ENCODE measurements at places on chromosomes 2 and 18.

- DNase-seq: no peak
Measured at GRCh38 chr2:132478461-132479105, 62.0 kb downstream of the GPR39 start.

DNA sequence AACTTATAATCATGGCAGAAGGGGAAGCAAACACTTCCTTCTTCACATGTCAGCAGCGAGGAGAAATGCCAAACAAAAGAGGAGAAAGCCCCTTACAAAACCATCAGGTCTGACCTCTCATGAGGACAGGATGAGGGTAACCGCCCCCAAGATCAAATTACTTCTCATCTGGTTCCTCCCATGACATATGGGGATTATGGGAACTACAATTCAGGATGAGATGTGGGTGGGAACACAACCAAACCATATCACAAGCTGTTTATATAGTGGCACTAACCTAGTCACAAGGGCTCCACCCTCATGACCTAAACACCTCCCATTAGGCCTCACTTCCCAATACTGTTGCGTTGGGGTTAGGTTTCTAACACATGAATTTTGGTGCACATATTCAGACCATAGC lies 110.0 kb downstream of the OSBPL6 start:
- DNase-seq: no peak

- no peak for DNase-seq
Measured at GRCh38 chr2:19988600-19988999, 1.3 kb downstream of the WDR35 start.

DNA sequence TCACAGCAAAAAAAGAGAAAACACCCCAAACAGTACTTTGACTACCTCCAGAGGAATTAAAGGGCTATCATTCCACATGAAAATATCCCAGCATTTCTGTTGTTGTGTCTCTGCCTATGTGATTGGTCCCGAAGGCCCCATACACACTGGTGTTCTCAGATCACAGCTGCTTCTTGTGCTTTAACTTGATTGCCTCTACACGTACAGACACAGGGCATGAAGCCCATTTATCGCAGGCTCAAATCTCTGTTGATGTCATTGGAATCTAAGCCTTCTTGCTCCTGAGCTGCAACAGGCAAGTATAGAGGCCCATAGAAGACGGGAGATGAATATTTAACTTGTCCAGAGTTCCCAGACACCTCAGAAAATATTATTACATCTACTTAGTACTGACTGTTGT lies 405.2 kb downstream of the NCKAP5 start:
- DNase-seq: no peak

DNA sequence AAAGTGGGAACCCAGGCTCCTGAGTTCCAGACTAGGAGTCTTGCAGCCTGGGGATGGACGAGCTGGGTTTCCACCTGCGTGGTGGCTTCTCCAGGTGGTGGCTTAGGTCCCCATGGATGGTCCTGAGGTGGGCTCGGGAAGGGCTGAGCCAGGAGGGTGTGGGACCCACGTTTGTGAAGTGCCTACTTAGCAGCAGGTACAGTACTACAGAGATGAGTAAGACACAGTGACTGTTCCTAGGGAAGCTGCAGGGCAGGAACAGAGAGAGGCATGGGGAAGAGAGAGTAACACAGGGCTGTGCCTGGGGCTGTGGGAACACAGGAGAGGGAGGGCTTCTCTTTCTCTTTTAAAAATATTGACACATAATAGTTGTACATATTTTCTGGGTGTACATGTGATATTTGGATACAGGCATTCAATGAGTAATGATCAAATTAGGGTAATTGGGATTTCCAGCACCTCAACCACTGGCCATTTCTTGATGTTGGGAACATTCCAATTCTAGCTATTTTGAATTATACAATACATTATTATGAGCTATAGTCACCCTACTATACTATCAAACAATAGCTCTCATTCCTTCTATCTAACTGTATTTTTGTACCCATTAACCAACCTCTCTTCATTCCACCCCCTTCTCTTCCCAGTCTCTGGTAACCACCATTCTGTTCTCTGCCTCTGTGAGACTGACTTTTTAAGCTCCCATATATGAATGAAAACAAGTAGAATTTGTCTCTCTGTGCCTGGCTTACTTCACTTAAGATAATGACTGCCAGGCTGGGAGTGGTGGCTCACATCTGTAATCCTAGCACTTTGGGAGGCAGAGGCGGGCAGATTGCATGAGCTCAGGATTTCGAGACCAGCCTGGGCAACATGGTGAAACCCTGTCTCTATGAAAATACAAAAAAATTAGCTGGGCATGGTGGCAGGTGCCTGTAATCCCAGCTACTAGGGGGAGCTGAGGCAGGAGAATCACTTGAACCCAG lies 15.0 kb downstream of the TOGARAM2 start:
- no peak for DNase-seq

DNA sequence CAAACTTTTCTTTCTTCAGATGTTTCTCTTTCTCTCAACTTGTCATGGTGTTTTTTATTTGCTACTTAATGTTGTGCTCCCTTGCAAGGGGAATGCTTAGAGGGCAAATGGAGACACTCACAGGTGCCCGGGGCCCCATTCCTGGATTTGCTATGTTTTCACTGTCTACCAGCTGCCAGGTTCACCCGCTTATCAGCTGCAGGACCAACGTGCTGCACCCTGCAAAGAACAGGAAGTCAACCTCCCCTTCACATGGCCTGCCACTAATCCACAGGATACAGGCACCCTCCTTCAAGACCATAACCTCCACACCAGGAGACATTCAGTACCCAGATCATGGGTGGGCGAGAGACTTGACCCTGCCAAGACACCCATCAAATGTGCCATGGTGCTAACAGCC lies 237.6 kb upstream of the STON1 start:
- no peak for DNase-seq

DNA sequence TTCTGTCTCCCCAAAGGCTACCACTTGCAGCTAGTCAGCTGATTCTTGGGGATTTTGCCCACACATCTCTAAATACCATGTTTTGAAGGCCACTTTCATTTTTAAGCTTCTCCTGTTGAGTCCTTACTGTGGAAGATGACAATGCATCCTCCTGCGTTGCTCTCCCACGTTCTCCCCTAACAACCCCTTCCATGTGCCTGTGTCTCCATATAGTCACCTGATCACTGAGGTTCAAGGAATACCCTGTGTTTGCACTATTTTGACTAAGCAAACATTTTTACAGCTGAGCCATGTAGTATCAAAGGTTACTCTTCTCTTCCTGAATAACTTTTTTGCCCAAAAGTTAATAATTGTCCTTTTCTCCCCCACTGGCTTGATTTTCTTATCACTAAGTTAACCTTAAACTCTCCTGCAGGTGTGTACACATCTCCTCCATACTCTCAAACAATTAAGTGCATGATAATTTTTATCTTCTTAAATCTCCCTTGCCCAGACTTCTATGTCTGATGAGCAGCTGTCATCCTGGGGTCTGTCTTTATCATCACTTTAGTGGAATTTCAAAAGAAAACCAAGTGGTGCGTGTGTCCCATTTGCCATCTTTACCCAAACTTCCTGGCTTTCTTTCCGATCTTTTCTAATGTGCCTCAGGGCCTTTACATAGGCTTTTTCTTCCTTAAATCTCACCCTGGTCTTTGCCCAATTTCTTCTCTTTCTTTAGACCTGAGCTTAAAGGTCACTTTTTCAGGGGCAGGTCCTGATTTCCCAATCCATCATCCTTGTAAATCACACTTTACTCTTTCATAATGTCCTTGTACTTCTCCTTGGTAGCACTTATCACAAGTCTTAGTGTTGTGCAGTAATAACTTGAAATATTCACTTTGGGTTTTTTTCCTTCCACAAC lies 85.2 kb upstream of the SPATS2L start:
- DNase-seq: no peak

DNA sequence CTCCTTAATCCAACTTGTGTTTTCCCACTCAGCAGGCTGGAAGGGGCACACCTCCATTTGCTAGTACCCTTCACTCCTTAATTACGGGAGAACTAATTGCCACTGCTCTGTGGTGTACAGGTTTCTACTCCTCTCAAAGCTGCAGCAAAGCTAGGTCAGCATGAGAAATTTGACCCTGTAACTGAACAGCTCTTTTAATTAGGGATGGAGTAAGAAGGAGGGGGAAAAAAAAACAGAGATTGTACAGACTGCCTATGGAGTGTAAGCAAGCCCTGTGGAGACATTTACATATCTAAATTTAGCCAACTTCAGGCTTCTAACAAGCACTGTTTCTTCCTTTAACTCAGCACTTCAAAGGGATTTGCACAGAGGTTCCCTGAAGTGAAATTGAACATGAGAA lies 629.7 kb upstream of the SETBP1 start:
- DNase-seq: no peak

DNA sequence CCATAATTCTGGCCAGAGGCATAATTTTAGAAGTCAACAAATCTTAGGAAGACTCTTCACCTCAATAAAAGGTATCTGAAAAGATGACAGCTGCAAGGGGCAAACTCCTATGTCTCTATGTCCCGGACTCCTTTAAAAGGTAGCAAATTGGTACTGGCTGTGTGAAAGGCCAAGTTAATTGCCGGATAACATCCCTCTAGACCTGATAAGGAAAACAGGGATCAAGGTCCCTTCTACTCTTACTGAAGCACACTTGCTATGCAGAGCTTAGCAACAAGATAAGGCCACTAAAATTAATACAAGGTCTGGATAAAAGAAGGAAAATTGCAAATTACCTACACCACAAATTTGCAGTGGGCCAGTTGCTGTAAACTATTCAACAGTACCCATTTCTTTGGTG lies 141.0 kb upstream of the EPC2 start:
- no peak for DNase-seq

- no peak for DNase-seq
Measured at GRCh38 chr18:30455741-30456140, 586.8 kb downstream of the DSC3 start.

DNA sequence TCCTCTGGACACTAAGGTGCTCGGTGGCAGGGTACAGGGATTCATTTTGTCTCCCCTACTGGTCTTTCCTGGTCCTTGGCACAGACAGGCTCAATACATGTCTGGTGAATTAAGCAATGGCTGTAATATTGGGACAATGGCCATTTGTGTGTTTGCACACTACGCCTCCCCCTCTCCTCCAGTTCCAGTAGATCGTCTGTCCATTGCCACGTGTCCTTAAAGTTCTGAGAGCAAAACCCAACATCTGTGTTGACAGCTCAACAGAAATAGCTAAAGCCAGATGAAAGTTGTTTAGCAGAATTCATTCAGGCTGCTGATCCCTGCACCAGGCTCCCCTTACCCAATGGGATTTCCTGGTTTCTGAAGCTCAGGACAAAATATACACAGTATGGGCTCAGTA lies 9.0 kb upstream of the FABP1 start:
- DNase-seq: no peak

GRCh38 chr2:187552828-187553681 lies 1.2 kb downstream of the TFPI start:
- no peak for DNase-seq

- DNase-seq: no peak
Measured at GRCh38 chr2:96903318-96903717, 33.4 kb upstream of the SEMA4C start.

- DNase-seq: no peak
Measured at GRCh38 chr18:24616653-24617052, 156.2 kb downstream of the HRH4 start.

GRCh38 chr18:22609642-22610041 lies 191.9 kb upstream of the CTAGE1 start:
- DNase-seq: no peak

- DNase-seq: no peak
Measured at GRCh38 chr2:138237667-138238384, 263.7 kb upstream of the SPOPL start.

GRCh38 chr2:170101789-170102188 lies 76.2 kb upstream of the MYO3B start:
- no peak for DNase-seq

DNA sequence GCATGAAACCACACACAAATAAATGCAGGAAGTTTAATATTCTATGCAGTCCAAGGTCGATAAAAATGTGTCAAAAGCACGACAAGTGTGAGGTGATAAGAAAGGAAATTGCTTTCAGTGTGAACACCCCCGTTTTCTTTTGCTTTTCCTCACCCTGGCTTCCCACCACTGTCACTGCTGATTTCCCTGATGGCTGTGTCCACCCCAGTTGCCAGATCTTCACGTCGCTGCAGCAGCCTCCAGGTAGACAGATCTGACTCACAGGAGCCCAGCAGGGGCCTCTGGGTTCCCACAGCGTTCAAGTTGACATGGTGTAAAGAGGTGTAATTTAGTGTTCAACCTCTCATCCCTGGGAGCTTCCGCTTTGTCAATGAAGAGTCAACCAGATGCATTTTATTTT lies 128.0 kb upstream of the TACR1 start:
- no peak for DNase-seq

- DNase-seq: no peak
Measured at GRCh38 chr2:109429567-109430328, 184.0 kb downstream of the SEPTIN10 start.

DNA sequence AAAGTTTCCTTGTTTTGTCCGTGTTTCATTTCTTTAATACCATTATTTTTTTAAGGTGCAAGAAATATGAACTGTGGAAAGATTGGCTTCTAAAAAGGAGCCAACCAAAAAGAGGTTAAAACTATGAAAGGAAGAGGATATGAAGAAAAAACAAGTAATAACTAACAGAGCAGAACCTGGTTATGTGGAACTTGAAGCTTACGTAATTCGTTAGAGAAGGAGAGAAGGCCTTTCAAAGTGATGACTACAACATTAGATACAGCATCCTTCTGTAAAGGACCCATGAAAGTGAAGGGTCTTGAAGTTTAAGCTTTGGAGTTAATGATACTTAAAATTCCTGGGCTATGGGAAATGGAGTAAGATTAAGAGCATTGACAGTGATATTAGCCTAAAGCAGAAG lies 84.5 kb downstream of the ANKRD12 start:
- DNase-seq: no peak

GRCh38 chr18:2636126-2636631 lies 19.3 kb upstream of the SMCHD1 start:
- DNase-seq: no peak

GRCh38 chr2:55120634-55121359 lies 70.5 kb upstream of the RTN4 start:
- no peak for DNase-seq

GRCh38 chr18:35131387-35132020 lies 90.3 kb downstream of the MAPRE2 start:
- DNase-seq: no peak

GRCh38 chr2:42241517-42241916 lies 72.4 kb downstream of the EML4 start:
- no peak for DNase-seq

DNA sequence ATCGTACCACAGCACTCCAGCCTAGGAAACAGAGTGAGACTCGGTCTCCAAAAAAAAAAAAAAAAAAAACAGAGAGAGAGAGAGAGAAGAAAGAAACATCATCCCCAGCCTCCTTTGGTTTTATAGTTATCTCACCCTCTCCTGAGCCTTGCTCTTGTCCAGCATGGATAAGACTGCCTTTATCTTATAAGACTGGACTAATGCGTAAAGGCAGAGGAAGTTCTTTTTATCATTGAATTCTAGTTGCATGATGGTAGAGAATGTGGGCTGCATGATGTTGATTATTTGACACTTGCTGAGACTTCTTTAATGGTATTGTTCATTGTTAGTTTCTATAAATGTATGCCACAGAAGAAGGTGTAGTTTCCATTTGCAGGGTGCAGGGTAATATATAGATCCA lies 124.4 kb downstream of the ZBTB7C start:
- no peak for DNase-seq

Measured in AG09309 (cell line).